ENCODE measurements at places on chromosomes 1 and 21.

DNA sequence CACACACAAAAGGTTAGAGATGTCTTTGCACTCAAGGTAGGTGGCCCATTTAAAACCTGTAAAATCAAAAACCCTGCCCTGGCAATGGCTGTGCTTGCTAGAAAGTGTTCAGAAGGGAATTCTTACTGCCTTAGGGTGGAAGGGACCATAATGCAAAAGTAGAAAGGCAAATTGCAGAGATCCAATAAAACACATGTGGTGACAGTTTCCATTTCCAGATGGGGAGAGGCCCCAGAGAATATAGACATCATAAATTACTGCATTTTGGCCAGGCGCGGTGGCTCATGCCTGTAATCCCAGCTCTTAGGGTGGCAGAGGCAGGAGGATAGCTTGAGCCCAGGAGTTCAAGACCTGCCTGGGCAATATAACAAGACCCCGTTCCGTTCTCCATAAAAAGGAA, 13.0 kb downstream of the FMO1 start:
- H3K36me3 ChIP-seq = no peaks in the 10 kb centered on the region
- no peak for DNase-seq
- H3K27me3 ChIP-seq = peaks cover 3% of the 10 kb centered on the region
- H3K4me3 ChIP-seq = no peak overlapping the region
- H3K27ac ChIP-seq = no peak overlapping the region

DNA sequence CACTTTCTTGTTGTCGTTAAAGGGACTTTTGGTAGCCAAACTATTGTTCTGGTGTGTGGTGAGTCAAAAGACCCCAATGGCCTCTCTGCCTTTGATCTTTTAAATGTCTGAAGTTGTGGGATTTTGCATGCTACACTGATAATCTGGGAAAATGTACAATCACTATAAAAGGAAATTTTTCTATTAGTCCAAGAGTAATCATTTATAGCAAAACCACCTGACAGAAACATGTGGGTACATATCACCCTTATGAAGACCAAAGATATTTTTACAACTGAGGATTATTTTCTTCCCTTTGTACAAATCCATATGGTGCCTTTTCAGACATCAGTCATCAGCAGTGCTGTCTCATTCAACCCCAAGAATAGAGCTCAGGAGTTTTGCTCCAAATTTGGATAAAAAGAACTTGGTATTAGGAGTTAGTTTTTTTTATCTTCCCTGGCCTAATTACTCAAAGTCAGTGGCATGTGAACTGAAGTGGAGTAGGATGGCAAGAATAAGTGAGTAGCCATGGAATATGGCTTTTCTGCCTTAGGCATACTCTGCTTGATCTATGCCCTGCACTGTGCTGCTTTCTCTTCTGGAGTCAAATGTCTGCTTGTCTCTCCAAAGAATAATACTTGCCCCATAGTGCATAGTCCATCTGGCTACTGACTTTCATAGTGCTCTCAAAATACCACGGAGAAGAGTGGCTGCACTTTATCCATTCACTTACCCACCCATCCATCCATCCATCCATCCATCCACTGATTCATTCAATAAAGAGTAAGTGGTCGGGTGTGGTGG, 13.5 kb downstream of the GREM2 start:
- no peaks in the 10 kb centered on the region for H3K27me3 ChIP-seq
- no peaks in the 10 kb centered on the region for H3K4me1 ChIP-seq
- no peak overlapping the region for H3K4me3 ChIP-seq
- DNase-seq = no peak
- no peak overlapping the region for H3K27ac ChIP-seq

DNA sequence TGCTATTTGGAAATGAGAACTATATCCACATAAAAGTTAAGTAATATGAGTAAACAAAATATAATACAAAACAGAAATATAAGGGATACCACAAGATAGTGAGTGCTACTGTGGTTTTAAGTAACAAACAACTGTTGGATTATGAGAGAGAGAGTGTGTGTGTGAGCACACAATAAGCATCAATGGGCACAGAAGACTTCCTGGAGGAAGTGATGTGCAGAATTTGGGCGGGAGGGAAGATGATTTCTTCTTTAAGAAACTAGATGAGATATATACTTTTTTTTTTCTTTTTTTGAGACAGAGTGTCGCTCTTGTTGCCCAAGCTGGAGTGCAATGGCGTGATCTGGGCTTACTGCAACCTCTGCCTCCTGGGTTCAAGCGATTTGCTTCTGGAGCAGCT, 7.9 kb upstream of the IER5 start:
- H3K4me3 ChIP-seq = no peak overlapping the region
- no peaks in the 10 kb centered on the region for H3K36me3 ChIP-seq
- peaks cover 12% of the 10 kb centered on the region for H3K4me1 ChIP-seq
- H3K27me3 ChIP-seq = peaks cover 15% of the 10 kb centered on the region

DNA sequence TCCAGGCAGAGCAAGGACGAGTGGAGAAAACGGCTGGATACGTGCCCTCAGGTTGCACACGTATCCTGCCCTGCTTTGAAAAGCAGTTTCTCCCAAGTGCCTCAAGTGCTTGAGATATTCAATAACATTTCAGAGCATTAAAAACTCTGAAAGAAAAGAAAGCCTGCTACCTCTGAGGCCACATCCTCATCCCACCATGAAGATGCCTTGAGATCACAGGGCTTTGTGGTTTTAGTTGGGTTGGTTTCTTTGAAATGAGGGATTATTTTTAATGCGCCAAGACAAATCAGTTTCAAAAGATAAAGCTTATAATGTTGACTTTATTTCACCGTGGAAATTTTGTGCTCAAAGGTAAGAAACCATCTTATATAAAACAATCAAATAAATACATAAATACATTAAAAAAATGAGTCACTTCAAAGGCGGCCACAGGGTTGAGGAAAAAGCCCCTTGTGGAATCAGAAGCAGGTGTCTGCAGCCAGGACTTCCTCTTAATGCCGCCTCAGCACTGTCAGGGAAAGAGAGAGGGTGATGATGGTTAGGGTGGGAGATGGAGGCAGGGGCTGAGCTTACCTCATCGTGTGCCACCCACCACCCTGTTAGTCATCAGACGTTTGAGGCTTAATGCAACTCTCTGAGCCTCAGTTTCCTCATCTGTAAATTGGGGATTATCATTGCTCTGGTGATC, 1.4 kb downstream of the NPPB start:
- H3K27me3 ChIP-seq = peaks cover 24% of the 10 kb centered on the region
- H3K36me3 ChIP-seq = no peaks in the 10 kb centered on the region
- no peak for DNase-seq
- no peak overlapping the region for H3K4me3 ChIP-seq
- no peaks in the 10 kb centered on the region for H3K4me1 ChIP-seq

- no peaks in the 10 kb centered on the region for H3K4me1 ChIP-seq
- H3K27me3 ChIP-seq = no peaks in the 10 kb centered on the region
- DNase-seq = no peak
- H3K36me3 ChIP-seq = no peaks in the 10 kb centered on the region
Measured at GRCh38 chr1:176829261-176829660, 335.3 kb downstream of the ASTN1 start.

- no peaks in the 10 kb centered on the region for H3K4me1 ChIP-seq
- H3K36me3 ChIP-seq = no peaks in the 10 kb centered on the region
- no peak for DNase-seq
- no peak overlapping the region for H3K27ac ChIP-seq
- H3K4me3 ChIP-seq = no peak overlapping the region
Measured at GRCh38 chr21:28444111-28444510, 548.6 kb downstream of the LTN1 start.

- peaks cover 2% of the 10 kb centered on the region for H3K4me1 ChIP-seq
- H3K36me3 ChIP-seq = no peaks in the 10 kb centered on the region
- DNase-seq = no peak
Measured at GRCh38 chr1:232524056-232524455, 105.9 kb downstream of the SIPA1L2 start.

DNA sequence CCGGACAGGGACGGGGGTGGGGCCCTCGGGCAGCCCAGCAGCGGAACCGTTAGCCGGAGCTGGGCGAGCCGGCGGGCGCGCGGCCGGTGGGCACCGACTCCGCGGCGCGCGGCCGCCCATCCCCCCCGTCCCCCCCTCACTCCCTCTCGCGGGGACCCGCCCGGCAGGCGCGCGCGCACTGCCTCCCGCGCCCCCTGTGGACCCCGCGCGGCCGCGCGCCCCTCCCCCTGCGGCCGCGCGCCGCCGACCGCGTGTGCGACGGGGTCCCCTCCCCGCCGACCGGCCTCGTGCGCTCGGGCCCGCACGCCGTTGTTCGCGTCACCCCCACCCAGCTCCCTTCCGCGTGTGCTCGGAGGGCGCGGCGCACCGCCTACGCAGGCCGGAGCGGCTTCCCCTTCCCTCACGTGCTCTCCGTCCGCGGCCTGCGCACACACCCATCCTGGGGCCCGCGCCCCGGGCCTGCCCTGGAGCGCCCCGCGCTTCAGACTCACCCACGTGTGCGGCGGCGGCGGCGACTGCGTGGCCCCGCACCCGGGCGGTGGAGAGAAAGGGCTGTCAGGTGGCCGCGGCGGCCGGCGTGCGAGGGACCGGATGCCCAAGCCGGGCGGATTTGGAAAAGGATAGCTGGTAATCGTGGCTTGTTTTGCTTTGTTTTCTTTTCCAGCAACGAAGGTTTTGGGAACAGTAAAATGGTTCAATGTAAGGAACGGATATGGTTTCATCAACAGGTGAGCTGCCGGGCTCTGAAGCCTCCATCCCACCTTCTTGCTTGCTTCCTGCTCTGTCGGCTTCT, 717 bp downstream of the YBX1 start:
- peaks cover 11% of the 10 kb centered on the region for H3K36me3 ChIP-seq
- H3K4me3 ChIP-seq = peak overlapping the region; percentile 93
- H3K27me3 ChIP-seq = no peaks in the 10 kb centered on the region
- DNase-seq = peak; percentile 67

GRCh38 chr1:67170751-67171573, 4.7 kb downstream of the IL23R start:
- H3K27ac ChIP-seq = no peak overlapping the region
- peaks cover 2% of the 10 kb centered on the region for H3K27me3 ChIP-seq
- no peak for DNase-seq
- H3K4me3 ChIP-seq = no peak overlapping the region

GRCh38 chr1:204846546-204846945, 24.1 kb upstream of the NFASC start:
- H3K36me3 ChIP-seq = no peaks in the 10 kb centered on the region
- H3K27me3 ChIP-seq = peaks cover 2% of the 10 kb centered on the region
- H3K4me3 ChIP-seq = no peak overlapping the region
- no peak for DNase-seq
- no peak overlapping the region for H3K27ac ChIP-seq

DNA sequence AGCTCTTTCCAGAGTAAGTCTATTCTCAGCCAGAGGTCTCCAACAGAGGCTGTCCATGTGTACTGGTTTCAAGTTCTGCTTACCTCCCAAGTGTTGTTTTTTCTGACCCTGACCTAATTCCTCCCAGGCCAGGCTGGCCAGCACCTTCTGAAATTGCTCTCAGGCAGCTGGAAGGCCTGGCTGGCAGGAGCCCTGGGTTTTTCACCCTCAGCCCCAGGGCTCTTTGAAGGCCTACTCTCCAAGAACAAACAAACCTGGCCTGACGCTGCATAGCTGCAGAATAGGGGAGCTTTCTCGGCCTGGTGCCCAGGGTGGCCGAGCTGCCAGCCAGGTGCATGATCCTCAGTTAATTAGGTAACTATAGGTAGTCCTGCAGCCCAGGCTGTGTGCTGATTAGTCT, 147.5 kb downstream of the CACNA1E start:
- H3K4me1 ChIP-seq = peaks cover 4% of the 10 kb centered on the region
- no peaks in the 10 kb centered on the region for H3K36me3 ChIP-seq
- no peak overlapping the region for H3K27ac ChIP-seq
- no peak overlapping the region for H3K4me3 ChIP-seq

DNA sequence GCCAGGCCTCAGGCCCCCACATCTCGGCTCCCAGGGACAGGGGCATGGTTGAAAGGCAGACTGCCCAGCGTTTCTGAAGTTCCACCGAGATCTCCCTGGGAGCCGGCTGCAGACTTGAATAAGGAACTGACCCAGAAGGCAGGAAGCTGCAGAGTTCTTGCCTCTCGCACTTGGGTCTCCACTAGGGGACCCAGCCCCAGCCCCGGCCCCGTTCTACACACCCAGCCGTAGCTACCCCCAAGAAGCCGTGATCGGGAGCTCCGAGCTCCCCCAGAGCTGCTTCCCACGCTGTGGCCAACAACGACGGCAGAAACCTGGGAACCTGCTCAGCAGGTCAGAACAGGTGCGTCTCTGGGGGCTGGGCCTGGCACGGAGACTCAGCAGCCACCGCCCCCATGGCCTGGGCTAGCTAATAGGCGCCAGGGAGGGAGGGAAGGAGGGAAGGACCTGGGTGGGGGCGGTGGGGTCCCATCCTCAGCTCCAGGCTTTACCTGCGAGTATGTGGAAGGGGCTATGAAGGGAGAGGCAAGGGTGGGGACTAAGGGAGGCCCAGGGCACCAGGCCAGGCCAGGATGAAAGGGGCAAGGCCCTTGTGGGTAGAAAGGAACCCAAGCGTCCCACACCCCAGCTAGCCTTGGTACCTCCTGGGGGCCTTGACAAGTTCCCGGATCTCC, at the start of gene NECTIN4:
Gene NECTIN4 (minus strand): TSS at position 308 of the 674 bp plus-strand sequence. CDS start 262 bp downstream, at position 46.
- no peak within 1 kb of the TSS for H3K27ac ChIP-seq
- no peak for DNase-seq
- no peaks in the 10 kb centered on the region for H3K36me3 ChIP-seq
- no peak within 1 kb of the TSS for H3K4me3 ChIP-seq

DNA sequence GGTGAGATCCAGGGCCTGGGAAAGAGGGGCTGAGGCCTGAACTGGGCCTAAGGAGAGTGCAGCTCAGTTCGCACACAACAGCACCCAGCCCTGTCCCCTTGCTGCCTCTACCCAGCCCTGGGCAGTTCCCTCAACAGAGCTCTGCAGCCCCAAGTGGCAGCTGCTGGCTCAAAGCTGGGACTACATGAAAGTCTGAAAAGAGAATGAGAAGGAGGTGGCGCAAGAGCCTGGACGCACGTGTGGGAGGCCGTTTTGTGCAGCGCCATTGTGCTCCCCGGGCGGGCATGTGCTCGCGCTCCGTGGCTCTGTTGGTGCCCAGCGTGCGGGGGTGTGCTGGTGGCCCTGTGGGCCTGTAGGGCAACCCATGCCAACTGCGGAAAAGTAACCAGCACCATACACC, 10.3 kb downstream of the GPR37L1 start:
- no peak overlapping the region for H3K4me3 ChIP-seq
- H3K27ac ChIP-seq = no peak overlapping the region
- H3K36me3 ChIP-seq = peaks cover 14% of the 10 kb centered on the region
- no peak for DNase-seq

DNA sequence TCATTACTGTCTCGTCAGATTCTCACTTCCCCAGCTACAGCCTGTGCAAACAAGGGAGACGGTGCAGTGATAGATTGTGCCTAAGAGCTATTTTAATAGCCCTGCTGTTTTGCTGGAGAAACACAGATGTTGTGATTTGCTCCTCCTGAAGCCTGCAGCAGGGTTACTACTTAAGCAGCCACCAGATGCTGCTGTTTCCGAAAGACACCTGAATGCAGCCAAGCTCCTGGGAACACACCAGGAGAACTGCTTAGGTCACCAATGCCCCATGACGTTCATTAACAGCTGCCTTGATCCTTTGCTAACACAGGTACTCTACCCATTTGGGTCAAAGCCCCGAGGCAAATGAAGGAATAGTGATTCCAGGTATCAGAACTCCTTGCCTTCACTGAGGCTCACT, 411.8 kb upstream of the DAB1 start:
- H3K4me3 ChIP-seq = no peak overlapping the region
- peaks cover 15% of the 10 kb centered on the region for H3K27me3 ChIP-seq
- no peaks in the 10 kb centered on the region for H3K4me1 ChIP-seq
- no peak for DNase-seq
- H3K27ac ChIP-seq = no peak overlapping the region
- no peaks in the 10 kb centered on the region for H3K36me3 ChIP-seq
